ENCODE measurements at places on chromosomes 16 and 17.
A peak's percentile ranks its signal among the peaks of the same experiment; 100 is the strongest.

DNA sequence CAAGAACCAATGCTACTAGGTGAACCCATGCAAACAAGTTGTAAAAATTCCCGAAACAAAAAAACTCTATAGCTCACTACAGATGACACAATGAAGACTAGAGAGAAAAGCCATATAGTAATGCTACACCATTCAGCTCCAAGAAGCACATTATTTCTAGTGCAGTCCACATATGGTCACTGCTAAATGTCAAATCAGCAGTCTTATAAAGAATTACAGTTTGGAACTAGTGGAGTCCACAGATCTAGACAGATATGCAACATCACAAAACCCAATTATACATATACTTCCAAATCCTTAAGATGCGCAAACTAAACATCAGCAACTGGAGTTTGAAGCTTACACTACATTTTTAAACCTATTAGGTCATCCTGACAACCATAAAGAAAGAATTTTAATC, 33.5 kb downstream of the GPATCH8 start:
- DNase-seq: no peak

GRCh38 chr17:11916091-11916490, 81.2 kb downstream of the ZNF18 start:
- DNase-seq: no peak

GRCh38 chr16:65336160-65336559, 214.3 kb upstream of the CDH11 start:
- peak; percentile 59 for DNase-seq

DNA sequence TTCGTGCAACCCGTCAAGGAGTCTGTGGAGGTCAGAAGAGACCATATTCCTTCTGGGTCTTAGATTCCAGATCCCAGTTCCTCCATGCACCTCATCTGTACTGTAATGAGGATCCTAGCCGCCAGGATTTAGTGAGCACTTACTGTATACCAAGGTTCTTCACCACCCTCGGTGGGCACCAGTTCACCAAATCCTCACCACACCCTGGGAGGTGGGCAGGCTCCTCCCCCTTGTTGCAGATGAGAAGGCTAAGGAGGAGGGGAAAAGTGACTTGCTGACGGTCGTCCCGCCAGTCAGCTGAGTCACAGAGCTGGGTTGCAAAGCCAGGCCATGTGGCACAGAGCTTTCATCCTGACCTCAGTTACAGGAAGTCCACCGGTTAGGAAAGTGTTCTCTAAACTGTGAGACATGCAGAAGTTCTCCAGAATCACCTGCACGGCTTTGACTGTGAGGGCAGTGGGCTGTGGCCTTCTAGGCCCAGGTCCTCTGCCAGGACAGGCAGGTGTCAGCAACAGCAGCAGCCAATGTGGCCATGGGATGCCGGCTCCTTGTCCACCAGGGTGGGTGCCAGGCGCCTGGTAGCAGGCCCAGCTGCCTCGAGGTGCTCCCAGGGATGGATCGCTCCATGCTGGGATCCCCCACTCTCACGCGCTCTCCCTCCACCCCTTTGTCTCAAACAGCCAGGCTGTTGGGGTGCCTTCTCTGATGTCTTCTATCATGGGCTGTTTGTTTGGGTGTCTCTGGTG, 240.3 kb upstream of the GSE1 start:
- peak; percentile 89 for DNase-seq

GRCh38 chr17:50649042-50649908, 14.6 kb downstream of the ABCC3 start:
- no peak for DNase-seq

DNA sequence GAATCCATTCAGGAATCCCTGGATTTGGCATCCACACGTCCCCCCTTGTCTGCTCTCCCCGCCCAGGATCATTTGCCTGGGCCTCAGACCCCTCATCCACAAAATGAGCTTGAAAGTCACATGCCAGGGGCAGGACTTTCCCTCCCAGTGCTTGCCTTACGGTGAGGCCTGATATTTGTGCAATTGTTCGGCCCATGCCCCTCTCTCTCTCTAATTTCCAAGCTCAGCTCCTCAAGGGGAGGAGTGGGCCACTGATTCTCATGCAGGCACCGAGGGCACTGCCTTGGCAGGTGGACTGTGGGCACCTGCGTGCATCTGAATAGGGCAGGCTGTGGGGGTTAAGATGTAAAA, 267.2 kb upstream of the FOXF1 start:
- no peak for DNase-seq

DNA sequence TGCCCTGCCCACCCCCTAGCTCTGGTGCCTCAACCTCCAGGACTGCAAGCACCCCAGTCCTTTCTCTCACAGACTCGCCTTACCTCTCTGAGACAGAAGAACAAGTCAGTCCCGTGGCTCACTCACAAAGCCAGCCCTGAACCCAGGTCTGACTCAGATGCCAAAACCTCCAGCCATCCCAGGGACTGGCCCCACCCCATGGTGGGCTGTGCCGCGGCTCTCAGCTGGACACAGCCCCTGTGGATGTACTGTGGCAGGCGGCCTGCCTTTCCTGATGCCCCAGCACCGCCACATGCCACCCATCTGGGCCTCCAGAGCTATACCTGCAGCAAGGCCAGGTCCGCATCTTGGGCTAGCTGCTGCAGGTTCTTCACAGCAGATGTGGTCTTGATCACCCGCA, 19.8 kb downstream of the MPG start:
- peak; percentile 48 for DNase-seq

DNA sequence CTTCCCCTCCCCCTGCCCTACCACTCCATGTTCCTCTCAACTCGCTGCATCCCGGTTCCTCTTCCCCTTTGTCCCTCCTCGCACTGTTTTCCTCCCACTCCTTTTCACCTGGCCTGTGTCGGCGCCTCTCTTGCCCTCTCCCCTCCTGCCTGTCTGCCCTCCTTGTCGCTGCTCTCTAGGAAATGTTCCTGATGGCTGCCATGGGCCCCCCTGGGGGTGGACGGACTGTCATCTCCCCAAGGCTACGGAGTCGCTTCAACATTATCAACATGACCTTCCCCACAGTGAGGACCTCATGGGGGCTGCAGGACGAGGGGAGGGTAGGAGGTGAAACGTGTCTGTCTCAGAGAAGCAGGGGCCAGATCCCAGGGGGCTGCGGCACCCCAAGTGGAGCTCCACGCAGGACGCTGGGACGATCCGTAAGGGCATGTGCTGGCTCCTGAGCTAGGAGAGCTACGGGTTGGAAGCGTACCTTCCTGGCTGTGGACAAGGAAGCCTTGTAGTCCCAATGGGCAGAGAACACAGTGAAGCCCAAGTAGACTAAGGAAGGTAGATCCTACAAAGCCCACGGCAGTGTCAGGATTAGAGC, 39.8 kb upstream of the KDM6B start:
- DNase-seq: no peak

DNA sequence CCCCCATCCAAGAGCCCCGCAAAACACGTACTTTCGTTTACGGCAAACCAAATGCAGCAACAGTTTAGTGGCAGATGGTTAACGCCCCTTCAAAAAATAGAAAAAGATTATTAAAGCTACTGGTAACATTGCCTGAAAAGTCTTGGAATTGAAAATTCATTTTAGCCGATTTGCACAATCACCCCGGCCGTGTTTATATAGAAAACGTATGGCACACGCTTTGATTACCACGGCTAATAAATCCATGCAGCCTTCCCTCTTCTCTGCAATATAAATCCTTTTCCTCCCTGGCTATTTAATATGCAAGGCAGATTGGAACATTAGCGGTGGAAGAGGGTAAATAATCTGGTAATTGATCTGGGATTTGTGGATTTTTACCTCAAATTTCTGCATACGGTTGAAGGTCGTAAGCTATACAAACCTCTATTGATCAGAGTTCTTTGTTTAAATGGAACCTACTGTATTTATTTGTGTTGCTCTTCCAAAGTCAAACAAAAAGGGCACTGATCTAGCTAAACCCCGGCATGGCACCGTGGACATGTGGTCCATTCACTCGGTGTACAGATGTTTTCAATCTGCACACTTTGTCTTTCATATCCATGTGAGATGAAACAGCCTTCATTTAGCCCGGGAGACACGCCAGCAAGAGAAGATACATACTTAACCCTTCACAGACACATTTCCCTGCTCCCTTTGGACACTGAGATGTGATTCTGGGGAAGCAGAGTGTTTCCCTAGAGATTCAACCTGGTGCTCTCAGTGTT, 238.1 kb upstream of the MAF start:
- DNase-seq: peak; percentile 20

- no peak for DNase-seq
Measured at GRCh38 chr16:2475413-2476344, 752 bp downstream of the TBC1D24 start.

DNA sequence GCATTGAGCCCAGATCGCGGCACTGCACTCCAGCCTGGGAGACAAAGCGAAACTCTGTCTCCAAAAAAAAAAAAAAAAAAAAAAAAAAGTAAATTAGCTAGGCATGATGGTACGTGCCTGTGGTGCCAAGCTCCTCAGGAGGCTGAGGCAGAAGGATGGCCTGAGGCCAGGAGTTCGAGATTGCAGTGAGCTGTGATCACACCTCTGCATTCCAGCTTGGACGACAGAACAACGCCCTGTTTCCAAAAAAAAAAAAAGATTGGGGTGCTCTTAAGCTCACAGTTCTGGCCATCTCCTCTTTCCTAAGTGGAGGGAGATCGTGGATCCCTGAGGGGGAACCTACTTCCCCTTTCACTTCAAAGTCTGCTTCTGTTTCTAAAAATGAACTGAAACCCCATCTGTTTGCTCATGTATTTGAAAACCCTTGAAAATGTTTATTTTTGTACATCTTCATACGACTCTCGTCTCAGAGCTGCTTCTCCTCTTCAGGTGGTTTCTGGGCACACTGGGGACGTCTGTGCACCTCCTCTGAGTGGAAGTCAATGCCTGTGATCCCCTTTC, 138.8 kb downstream of the PRKCA start:
- DNase-seq: no peak

GRCh38 chr17:67562005-67562404, 155.7 kb upstream of the NOL11 start:
- no peak for DNase-seq

GRCh38 chr16:54584121-54584520, 297.5 kb upstream of the IRX3 start:
- no peak for DNase-seq

DNA sequence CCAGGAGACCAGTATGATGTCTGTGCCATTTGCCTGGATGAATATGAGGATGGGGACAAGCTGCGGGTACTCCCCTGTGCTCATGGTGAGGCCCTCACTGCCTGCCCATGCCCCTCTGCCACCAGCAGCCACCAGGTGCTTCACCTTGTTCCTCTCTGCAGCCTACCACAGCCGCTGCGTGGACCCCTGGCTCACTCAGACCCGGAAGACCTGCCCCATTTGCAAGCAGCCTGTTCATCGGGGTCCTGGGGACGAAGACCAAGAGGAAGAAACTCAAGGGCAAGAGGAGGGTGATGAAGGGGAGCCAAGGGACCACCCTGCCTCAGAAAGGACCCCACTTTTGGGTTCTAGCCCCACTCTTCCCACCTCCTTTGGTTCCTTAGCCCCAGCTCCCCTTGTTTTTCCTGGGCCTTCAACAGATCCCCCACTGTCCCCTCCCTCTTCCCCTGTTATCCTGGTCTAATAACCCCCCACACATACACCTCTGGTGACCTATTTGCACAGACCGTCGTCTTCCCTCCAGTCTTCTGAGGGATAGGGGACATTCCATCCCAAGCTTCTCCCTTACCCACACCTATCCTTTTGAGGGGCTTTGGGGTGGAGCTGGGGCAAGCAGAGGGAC, 3.7 kb downstream of the PFN1 start:
- DNase-seq: no peak

- DNase-seq: no peak
Measured at GRCh38 chr16:54336631-54337204, 50.1 kb upstream of the IRX3 start.

DNA sequence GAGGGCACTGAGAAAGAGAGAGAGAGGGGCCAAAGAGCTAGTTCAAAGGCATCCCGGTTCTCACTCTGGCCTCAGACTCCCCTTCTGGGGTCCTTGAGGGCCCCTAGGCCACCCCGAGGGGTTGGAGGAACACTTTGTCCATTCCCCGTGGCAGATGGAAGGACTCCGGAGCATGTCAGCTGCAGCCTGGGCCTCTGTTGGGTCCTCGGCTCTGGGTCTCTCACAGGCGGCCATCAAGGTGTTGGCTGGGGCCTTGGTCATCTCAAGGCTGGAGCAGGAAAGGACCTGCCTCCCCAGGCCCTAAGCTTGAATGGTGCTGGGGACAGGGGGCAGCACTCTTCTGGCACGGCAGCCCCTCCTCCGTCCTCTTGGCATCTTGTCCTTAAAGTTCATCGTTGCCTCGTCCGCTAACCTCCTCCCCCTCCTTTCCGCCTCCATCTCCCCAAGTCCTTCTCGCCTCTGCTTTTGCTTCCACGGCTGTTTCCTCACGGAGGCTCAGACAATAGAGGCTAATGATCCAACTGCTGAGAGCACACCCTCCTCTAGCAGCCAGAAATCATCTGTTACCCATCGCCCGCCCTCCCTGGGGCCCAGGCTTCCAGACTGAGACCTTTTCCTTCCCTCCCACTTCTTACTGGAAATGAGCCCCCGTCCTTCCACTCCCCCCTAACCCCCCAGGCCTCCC, 23.3 kb downstream of the CCR7 start:
- no peak for DNase-seq

- no peak for DNase-seq
Measured at GRCh38 chr16:9610727-9611126, 519.3 kb downstream of the HAPSTR1 start.

GRCh38 chr17:48215583-48216139, 108.1 kb downstream of the SNX11 start:
- peak; percentile 56 for DNase-seq

DNA sequence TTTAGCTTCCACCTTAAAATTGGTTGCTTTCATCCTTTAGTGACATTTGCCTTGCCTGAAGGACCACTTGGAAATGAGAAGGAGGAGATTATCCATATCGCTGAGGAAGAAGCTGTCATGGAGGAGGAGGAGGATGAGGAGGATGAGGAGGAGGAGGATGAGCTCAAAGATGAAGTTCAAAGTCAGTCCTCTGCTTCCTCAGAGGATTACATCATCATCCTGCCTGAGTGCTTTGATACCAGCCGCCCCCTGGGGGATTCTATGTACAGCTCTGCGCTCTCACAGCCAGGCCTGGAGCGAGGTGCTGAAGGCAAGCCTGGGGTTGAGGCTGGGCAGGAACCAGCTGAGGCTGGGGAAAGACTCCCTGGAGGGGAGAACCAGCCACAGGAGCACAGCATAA, 11.5 kb upstream of the TMEM106A start:
- no peak for DNase-seq

DNA sequence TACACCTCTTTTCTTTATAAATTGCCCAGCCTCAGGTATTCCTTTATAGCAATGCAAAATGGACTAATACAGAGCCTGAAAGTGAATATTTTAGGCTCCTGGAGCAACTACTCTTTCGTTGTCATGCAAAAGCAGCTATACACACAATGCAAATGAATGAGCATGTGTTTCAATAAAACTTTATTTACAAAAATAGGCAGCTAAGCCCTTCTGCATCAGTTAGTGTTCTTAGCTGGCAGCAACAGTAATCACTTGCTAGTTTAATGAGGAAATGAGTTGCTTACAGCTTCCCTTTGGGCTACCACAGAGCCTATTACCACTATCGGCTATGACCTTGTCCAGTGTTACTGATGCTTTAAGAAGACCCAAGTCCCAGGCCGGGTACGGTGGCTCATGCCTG, 402.9 kb downstream of the XYLT1 start:
- DNase-seq: no peak

GRCh38 chr17:56690441-56691291, 97.2 kb downstream of the NOG start:
- peak; percentile 64 for DNase-seq

All from AG20443 (cell line).